ENCODE measurements at places on chromosomes 2 and 18.
A peak's percentile ranks its signal among the peaks of the same experiment; 100 is the strongest.

- peak; percentile 12 for DNase-seq
These were observed 138.8 kb upstream of the ITGA6 start for GRCh38 chr2:172288603-172289002.

DNA sequence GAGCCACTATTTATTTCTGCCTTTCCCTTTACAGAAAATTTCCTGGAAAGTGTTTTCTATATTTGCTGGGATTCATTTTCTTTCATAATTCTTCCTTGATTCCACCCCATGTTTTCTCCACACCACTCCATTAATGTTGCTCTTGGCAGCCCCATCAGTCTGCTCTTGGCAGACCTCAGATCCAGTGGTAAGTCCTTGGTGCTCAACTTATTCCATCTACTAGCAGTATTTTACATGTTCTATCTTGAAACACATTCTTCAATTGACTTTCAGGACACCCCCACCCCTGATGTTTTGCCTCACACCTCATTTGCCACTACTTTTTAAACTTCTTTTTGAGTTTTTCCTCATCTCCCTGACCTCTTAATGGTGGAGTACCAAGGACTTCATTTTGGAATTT lies 65.0 kb downstream of the HNMT start:
- no peak for DNase-seq

GRCh38 chr2:163198007-163198406 lies 359.4 kb upstream of the KCNH7 start:
- DNase-seq, result no peak

GRCh38 chr2:64214281-64215115 lies 70.3 kb upstream of the PELI1 start:
- DNase-seq, result no peak

GRCh38 chr2:11788461-11789124 lies 42.2 kb downstream of the LPIN1 start:
- DNase-seq, result no peak

GRCh38 chr2:4272261-4272858 lies 569.0 kb downstream of the DCDC2C start:
- no peak for DNase-seq

GRCh38 chr2:119491776-119492525 lies 32.3 kb downstream of the SCTR start:
- no peak for DNase-seq

- DNase-seq, result no peak
These were observed 68.2 kb downstream of the ZNF521 start for GRCh38 chr18:25283781-25284180.

DNA sequence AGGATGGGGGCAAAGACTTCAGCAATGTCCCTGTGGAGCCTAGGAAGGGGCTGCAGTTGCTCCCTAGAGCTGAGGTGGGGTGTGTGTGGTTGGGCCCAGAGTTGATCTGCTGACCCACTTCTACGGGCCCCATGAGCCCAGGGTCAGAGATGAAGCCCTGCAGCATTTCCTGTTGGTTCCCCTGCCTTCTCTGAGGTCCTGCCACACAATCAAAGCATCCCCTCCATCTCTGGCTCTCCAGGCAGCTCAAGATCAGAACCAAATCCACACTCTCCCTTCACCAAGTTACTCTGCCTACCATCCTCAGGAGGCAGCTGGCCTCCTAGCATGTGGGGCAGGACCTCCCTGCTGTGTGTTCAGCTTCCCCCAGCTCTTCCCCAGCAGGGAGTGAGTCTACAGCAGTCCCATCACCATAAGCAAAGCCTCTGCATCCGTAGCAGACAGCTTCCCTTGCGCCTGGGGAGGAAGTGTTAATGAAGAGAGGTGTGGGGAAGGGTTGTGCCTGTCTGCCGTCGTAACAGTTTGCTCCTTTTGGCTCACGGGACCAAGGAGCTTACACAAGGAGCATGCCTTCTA lies 26.9 kb downstream of the TMEM247 start:
- DNase-seq, result no peak

- DNase-seq, result no peak
These were observed 64.8 kb downstream of the MOGAT1 start for GRCh38 chr2:222736301-222736700.

GRCh38 chr2:12451726-12452125 lies 265.0 kb upstream of the TRIB2 start:
- DNase-seq, result no peak

DNA sequence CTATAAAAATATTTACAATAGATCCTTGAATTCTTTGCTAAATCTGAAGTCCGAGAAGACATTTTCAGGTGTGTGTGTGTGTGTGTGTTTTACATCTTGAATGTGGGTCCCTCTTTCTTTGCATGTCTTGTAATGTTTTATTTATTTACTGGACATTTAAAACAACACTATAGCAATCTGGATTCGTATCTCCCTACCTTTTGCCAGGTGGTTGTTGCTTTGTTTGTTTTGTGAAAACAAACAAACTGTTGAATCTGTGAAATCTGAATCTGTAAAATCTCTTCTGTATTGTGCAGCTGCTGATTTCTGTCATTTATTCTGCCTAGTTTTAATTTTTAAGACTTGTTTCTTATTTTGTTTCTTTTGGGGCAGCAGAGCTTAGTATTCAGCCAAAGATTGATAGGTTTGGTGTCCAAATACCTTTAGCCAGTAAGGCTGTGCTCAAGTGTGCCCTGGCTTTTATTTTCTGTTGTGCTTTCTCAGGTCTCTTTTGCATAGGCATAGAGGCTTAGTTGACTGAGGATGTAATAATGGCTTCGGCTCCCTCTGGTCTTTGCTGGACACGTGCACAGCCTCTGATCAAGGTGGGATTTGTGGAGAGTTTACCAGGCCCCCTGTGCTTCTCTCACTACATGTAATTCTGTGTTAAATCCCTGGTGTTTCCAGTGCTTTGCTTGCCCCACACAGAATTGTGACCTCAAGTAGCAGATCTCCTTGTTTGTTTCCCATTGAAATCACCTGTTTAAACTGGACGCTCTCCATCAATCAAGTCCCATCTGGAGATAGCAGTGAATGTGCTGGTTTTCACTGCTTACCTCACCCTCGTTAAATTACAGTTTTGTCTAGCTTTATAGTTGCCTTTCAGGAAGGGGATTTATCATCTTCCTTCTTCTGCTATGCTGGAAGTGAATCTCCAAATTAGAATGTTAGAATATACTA lies 71.1 kb downstream of the BIRC6 start:
- no peak for DNase-seq

DNA sequence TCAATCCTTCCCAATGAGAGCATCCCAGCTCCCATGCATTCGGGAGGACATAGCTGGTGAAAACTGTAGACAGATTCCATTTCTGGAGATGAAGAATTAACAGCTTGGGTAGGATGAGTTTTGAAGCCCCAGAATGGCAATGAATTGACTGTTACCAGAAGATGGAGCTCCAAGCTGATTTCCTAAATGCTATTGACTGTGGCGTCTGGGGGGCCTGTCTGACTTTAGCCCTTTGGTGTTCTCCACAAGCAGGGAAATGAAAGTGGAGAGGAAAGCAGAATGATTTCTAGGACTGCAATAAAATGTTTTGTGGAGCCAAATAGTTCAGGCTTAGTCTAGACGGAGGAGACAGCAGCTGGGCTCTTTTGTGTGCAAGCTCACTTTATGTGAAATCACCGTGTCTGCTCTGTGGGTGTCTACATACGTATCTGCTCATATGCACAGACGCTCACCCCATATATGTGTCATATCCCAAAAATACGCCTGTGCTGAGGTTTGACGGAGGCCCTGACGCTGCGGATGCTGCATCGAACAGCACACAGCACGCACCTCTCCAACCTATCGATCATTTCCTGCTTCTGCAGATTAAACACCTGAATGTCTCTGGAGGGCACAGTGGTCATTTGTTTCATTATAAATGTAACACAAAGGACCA lies 166.4 kb upstream of the PXDN start:
- DNase-seq, result no peak

- no peak for DNase-seq
These were observed 96.1 kb upstream of the ZNF397 start for GRCh38 chr18:35144698-35145097.

GRCh38 chr18:56873441-56874140 lies 222.4 kb downstream of the WDR7 start:
- no peak for DNase-seq

DNA sequence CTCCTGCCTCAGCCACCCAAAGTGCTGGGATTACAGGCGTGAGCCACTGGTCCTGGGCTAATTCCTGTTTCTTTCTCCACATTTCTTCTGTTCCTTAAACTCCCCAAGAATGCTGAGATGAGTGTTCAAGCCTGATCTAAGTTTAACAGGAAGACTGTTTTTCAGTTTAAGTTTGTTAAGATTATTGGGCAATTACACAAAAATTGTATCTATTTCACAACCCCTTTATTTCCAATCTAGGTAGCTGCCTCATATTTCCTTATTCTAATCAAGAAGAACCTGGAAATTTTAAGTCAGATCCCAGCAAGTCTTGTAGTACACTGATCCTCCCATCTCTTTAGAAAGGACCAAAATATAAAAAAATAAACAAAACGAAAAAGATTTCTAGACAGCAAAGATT lies 11.7 kb downstream of the SFT2D3 start:
- no peak for DNase-seq

DNA sequence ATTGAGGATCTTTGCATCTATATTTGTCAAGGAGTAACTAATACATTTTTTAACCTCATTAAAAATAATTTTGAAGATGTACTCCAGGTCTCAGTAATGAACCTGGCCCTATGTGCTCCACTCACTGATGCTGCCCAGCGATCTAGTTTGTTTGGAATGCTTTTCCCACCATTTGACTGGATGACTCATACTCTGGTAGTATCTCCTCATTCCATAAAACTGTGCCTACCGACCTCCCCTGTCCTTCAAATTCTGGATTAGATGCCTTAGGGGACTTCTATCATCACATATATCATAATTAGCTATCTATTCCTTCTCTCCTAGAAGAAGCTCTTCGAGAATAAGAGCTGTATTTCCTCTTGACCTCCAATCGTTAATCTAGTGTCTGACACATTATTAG lies 83.8 kb downstream of the FAM117B start:
- no peak for DNase-seq

DNA sequence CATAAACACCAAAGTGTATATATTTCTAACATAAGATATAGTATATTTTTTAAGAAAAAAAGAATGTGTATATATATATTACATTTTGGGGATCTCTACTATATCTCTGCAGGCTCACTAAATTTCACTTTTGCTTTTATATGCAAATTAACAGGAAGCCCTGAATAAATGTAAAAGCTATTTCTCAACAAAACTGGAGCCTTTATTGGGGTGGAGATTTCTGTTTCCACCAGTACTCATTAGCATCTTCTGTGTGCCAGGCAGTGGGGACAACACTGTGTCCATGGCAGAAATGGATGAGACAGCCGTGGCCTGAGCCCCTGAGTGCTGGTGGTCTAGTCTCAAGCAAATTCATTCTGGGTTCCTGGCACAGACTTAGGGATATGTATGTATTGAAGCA lies 41.3 kb downstream of the C18orf63 start:
- no peak for DNase-seq

GRCh38 chr2:209721497-209721896 lies 50.1 kb upstream of the UNC80 start:
- DNase-seq, result no peak

GRCh38 chr2:107282135-107282534 lies 396.2 kb upstream of the ST6GAL2 start:
- no peak for DNase-seq

- no peak for DNase-seq
These were observed 6.3 kb upstream of the INO80D start for GRCh38 chr2:206092297-206092696.

DNA sequence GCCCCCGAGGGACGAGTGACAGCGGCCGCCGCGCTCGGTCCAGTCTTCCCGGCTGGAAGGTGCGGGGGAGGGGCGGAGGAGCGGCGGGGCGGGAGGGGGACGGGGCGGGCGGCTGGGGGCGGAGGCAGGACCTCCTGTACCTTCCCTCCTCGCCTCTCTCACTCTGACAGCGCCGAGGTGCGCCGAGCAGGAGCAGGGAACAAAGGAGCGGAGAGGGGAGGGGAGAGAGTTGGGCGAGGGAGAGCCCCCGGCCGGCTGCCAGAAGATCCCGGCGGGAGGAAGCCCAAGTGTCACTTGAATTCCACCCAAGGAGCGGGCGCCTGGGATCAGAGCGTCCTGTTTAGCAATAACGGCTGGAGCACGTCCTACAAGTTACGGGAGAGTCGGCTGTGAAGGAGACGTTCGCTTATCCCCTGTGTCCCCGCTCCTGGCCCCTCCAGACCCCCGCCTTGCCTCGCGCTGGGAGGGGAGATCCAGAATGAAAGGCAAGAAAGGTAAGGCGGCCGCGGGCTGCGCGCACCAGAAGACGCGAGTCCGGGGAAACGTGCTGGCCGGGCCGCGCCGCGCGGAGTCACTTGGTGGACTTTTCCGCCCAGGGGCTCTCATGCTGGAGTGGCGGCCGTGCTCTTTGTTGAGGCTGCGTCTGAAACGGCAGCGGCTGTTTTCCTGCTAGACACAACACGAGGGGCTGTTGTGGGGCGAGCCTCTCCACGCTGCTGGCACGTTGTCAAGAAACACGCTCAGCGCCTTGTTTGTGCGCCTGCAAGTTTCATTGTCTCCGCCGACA lies at the start of gene TGIF1:
TGIF1 (plus strand) TSS at position 161 of the 787 bp plus-strand sequence; CDS start at position 479, 318 bp downstream.
- DNase-seq, result peak; percentile 47

DNA sequence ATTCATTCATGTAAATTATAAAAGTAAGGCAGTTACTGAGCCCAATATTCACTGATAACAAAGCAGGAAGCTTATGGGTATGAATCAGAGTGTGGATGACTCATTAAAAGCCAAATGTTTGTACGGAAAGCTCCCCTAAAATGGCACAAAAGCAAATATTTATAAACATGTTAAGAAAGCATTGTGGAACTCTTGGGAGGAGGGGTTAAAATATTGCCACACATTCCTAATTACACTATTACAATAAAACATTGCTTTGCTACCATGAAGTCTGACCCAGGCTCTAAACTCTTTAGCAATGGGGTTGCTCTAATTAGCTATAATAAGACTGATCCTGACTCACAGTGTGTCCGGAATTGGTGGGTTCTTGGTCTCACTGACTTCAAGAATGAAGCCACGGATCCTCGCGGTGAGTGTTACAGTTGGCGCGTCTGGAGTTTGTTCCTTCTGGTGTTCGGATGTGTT lies 110.9 kb downstream of the NAB1 start:
- DNase-seq, result no peak

GRCh38 chr2:70570041-70570661 lies 16.5 kb upstream of the TGFA start:
- DNase-seq, result no peak

DNA sequence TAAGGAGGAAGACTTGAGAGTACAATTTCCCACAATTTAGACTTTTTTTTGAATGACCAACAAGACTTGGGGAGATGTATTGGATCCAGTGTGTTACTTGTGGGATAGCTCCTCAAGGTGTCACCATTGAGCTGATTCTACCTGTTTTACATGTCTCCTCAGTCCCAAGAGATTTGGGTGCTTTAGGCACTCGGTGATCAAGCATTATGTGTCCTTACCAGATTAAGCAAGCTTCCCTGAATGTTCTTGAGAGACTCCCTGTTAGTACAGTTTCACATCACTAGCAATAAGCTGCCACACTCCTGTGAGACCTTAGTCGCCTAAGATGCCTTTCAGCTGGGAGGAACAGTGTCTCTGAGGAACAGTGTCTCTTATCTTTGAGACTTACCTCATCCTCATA lies 384.3 kb upstream of the SYT4 start:
- DNase-seq, result no peak

GRCh38 chr2:54555318-54555837 lies 99.3 kb downstream of the SPTBN1 start:
- no peak for DNase-seq

- DNase-seq, result no peak
These were observed 39.7 kb downstream of the CDCA7 start for GRCh38 chr2:173394091-173394974.

All from activated CD8-positive, alpha-beta memory T cell treated with anti-CD3 and anti-CD28 coated beads for 4 hours (primary cell).